Endothelial cell of umbilical vein (primary cell): ENCODE measurements at places on chromosomes 3 and 15. TPM values are rescaled to one million over a fixed set of nuclear protein-coding genes. Genes with fewer than 3 reads are reported as not detected.

SLC24A5 gene
- not detected in 2 replicates for total RNA-seq

GRCh38 chr15:29945943-29946596 lies 123.8 kb upstream of the TJP1 start:
- no peak for DNase-seq

- no peak for DNase-seq
These were observed 199.4 kb upstream of the ARHGEF26 start for GRCh38 chr3:153921826-153922225.

EPHB3 gene
- not detected in 2 replicates for total RNA-seq

- no peak for DNase-seq
These were observed 36.0 kb upstream of the TIMP4 start for GRCh38 chr3:12194669-12195161.

GRCh38 chr3:123655400-123655799 lies 70.5 kb upstream of the HACD2 start:
- DNase-seq: no peak

DNA sequence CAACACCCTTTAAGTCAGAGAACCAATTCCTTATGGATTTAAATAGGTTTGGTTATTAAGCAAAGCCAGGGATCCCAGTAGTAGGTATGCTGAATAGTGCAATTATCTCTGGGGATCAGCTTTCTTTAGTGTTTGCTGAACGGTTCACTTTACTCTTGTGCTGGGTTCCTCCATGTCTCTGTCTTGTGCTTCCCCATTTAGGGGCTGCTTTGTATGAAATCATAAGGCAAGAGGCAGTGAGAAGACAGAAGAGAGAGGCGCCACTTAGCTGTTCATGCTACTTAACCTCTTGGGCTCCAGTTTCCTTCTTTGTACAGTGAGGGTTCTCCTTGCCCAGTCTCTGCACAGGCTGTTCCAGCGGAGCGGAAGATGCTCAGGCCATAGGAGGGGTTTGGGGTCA lies 3.5 kb downstream of the ST6GAL1 start:
- DNase-seq: no peak

GRCh38 chr15:80061582-80061981 lies 2.1 kb downstream of the ZFAND6 start:
- DNase-seq: no peak

- no peak for DNase-seq
These were observed 23.7 kb downstream of the RBM5 start for GRCh38 chr3:50112462-50112861.

DNA sequence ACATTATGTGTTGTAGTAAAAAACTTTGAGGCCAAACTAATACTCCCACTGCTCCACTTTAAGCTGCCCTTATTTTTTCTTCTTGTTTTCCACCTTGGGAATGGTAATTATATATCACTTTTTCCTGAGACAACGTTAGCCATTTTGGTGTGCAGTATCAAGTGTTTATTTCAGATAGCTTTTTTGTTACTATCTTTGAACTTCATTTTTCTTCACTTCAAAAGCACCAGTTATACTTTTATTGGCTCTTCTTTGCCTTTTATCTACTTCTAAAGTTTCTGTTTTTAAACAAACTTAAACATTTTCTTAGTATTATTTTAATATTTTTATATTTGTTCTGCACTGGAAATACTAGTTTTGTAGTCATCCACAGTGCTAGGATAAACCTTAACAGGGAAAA lies 6.5 kb downstream of the TOPAZ1 start:
- no peak for DNase-seq

- DNase-seq: peak; percentile 22
These were observed 14.6 kb upstream of the MME start for GRCh38 chr3:155065537-155065936.

GRCh38 chr15:57797110-57797509 lies 90.6 kb downstream of the POLR2M start:
- DNase-seq: no peak

- peak; percentile 66 for DNase-seq
These were observed 19.6 kb upstream of the TASOR start for GRCh38 chr3:56702490-56703315.
